ENCODE measurements at places on chromosomes 1 and 21.

DNA sequence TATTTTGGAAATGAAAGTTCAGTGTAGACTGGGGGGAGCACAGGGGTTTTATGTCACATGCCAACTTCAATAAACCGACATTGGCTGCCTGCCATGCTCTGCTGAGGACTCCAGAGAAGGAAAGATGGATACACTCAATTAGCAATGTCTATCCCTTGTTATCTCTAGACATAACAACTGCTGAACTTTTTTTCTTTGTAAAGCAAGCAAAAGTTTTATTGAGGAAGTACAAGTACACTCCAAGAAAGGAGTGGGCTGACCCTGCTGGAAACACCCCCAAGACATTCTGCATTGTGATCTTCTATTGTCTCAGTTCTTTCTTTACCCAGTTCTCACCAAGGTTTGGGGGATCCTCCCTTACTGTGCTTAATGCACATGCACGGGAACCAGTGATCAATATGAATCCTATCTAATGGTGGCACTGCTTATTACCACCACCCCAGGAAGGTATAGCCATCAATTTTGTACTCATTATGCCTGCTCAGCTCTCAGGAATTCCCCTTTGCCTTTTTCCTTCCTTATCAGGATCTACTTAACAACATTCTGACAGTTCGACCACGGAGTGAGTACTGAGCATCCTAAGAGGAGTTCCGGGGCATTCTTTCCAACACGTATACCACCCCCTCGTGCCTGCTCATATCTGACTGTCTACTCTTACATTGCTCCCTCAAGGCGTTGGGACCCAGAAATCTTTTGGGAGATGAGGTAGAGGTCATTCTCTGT is 28.7 kb downstream of the SYNJ1 start:
- no peak for DNase-seq

DNA sequence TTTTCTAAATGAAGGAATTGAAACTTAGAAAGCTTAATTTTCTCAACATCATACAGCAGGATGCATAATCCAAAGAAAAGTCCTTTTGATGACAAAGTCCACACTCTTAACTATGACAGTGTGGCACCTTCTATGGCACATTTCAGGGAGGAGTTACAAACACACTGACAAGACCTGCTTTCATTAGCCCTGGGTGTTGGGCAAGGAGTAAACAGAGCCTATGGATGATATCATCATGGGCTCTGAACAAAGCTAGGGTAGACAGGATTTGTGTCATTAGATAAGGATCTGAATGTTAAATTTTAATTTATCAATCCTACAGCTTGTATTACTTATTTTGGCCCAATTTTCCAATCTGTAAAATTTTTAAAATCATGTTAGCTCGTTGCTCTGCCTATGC is 62.6 kb upstream of the DENND1B start:
- DNase-seq: no peak

DNA sequence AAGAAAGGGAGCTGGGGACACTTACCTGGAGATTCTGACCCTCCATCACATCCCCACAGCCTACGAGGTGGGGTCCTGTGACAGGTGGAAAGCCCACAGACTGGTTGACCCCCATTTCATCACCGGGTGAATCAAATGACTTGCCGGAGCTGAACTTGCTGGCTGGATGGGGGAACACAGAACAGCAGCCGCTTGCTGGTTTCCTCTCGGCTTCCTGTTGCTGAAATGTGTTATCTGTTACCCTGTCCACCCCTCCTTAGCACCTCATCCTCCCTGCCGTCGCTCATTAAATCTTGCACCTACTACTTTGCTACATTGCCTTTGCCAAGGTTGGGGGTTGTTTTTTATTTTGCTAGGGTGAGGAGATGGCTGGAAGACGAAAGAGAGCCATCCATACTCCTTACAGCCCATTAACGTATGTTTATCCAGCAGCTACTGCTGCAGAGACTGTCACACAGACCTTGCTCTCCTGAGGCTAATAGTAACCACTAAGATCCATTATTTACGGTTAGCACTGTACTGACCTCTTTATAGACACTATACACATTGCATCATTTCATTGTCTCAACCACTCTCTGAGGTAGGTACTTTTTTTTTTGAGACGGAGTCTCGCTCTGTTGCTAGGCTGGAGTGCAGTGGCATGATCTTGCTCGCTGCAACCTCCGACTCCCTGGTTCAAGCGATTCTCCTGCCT is 7.0 kb downstream of the PAFAH2 start:
- DNase-seq: no peak

DNA sequence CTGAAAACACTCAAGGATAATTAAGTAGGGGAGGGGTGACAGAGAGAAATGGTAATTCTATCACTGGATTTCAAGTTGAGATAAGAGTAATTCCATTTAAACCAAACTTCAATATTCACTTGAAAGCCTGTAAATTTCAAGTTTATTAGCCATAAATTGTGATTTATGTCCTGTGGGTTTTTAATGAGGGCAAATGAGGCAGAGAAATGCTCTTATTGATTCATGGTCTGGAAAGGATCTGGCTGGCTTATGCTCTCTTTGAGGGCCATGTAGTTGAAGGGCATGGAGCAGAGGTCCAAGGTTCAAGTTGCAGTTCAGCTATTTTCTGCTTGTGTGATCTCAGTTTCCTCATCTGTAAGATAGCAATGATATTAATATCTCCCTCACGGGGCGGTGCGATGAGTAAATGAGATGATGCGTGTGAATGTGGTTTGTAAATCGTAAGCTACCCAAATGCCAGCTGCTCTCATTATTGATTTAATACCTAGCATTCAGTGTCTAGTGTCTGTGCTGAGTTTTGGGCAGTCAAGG is 12.3 kb downstream of the OLFML3 start:
- DNase-seq: no peak

DNA sequence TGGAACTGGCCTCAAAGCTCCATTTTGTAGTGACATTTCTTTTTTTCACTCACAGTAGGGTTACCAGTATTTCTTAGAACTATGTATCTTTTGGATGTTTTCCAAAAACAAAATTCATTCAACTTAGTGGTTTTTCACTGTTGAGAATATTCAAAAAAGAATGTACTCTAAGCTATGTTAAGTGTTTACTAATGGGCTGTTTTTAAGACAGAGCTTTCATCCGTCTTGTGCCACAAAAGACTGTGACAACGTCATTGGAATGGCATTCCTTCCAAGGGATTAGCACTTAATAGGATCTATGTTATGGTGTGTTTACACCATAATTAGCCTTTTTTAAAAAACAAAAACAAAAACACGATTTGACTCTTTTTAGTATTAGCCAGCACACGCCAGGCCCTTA is 66.8 kb downstream of the TTC3 start:
- DNase-seq: no peak

DNA sequence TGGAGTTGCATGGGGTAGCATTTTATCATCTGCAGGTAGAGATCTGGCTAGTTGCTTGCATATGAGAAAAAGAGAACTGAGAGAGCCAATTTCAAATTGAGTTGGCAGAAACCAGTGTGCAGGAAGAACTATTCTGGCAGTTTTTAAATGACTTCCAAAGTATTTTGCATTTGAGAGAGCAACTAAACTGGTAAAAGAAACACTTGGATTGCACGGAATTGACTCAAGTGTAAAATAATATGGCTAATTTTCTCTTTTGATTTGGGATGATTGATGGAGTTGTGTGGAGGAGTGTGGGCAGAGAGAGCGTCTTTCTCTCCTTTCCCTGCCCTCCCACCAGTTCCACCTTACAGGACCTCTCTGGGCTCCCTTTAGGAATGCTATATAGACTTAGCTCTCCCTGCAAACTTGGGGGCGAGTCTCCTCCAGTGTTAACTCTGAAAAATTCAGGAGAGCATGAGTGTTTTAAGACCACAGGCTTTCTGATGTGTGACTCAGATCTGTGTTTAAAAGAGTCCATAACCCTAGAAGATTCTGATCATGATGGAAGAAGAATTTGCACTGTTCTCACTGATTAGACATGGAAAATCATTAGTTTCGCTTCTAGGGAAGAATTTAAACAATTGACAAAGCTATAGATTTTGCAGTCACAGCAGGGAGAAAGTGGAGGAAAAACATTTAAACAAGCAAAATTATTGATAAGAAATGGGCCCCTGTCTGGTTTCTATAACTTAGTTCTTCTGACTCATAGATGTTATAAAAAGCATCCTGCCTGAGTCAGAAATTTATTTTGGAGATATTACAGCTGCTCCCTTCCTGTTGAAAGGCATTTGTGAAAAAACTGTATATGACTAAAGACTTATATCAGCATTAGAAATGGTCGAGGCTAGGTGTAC is 24.9 kb upstream of the CTBS start:
- no peak for DNase-seq

- no peak for DNase-seq
These were observed at the start of gene TNFRSF1B for GRCh38 chr1:12166834-12167492. Gene TNFRSF1B (plus strand): TSS chr1:12166991. CDS start chr1:12167092, 101 bp downstream.
